Pancreas (tissue), 10 donors: ENCODE measurements at places on chromosomes 13 and 19.

- DNase-seq = no peak
These were observed 112.4 kb upstream of the RNF113B start for GRCh38 chr13:98289339-98289945.

DNA sequence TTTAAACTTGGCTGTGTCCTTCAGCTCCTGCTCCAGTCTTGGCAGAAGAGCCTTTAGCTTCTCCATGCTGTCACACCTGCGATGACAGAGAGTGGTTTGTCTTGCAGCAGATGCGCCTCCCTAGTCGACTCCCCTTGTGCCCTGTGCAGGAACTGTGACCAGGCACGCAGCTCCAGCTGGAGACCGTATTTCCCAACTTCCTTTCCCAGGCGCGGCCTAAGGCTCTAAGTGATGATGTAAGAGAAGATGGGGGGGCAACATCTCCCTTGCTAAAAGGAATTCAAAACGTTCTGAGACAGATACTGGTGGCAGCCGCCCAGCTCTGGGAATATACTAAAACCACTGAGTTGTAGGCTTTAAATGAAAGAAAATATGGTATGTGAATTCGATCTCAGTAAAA lies 16.3 kb downstream of the DCUN1D2 start:
- no peak for DNase-seq

DNA sequence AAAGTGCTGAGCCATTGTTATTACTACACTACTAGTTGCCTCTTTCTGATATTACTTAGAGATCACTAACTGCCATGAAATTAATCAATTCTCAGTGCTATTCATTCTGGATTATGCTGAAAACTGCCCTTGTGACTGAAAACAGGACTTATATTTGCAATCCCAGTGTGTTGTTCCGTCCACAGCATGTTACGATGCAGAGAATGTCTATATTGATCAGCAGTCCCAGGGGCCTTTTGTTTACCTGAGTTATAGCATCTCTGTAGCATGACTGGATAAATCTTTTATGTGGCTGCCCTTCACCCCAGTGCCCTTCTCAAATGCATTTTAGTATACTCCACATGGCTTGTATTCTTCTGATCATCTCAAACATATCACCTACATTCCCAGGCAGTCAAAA lies 251.0 kb downstream of the GPC5 start:
- DNase-seq = no peak

DNA sequence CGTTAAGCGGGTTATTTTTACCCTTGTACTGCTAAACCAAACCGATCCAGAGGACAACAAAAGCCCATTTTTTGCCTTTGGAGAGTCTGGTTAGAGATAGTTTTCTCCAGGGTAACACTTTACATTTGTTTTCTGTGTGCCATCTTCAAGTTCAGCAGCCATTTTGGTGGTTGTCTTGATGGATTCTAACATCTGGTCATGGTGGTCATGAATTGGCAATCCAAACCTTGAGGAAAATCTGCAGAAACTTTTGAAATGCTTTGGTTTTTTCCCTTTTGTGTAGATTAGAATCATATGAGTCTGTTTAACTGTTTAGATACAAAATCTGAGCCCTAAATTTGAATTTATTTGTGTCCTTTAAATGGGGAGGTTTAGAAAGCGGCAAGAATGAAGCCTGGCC lies 16.6 kb downstream of the HNRNPM start:
- no peak for DNase-seq

DNA sequence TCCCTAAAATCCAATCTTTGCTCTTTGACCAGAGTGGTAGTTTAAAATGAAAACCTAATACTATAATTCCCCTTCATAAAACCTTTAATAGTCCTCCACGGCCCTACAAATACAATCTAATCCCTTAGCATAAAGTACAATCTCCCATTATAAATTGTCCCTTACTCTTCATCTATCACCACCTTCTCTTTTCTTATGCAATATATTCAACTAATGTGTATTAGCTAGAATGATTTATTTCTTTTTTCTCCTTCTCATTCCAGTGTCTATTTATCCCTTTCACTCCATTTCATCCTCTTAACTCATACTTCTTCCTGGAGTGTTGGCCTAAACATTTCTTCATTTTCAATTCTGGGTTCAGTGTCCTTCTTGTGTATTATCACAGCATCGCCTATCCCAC lies 872.1 kb upstream of the PCDH20 start:
- no peak for DNase-seq

GRCh38 chr13:113060557-113061270 lies 44.9 kb upstream of the F7 start:
- no peak for DNase-seq

GRCh38 chr13:89061821-89062220 lies 1390.7 kb downstream of the SLITRK5 start:
- no peak for DNase-seq

DNA sequence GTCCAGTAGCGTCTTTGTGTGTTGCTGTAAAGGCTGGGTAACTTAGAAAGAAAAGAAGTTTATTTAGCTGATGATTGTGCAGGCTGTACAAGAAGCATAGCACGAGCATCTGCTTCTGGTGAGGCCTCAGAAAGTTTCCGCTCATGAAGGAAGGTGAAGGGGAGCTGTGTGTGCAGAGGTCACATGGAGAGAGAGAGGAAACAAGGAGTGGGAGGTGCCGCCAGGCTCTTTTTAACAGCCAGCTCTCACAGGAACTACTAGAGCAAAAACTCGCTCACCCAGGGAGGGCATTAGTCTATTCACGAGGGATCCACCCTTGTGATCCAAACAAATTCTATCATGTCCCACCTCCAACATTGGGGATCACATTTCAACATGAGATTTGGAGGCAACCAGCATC lies 99.8 kb downstream of the GPR12 start:
- no peak for DNase-seq

DNA sequence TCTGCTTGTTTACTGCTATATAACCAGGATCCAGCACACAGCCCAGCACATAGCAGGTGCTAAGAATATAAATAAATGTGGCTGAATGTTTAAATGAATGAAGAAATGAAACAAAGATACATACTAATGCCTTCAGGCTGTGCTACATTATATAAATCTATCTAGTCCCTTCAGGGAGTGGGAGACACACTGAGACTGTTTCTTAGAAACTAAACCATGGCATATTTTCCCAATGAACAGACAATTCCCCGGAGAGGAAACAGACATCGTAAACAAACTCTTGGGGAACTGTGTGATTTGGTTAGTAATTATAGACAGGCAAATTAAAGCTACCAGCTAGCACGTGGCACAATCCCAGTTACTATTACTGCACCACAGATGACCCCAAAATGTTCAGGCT lies 9.7 kb upstream of the FEM1A start:
- DNase-seq = no peak

DNA sequence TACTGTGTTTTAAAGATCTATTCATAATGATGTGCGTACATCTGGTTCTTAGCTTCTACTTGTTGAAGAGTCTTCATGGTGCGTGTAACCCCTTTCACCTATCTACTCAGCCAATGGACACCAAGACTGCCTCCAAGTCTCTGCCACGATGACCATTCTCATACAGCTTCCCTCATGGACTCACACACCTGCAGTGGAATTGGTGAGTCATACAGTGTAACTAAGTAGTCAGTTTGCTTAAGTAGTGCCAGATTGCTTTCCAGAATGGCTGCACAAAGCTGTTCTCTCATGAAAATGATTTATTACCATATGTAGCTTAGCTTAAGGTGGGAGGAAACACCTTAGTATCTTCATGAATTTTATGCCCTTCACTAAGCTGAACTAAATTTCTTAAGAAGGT lies 112.3 kb downstream of the AKAP11 start:
- DNase-seq = no peak

DNA sequence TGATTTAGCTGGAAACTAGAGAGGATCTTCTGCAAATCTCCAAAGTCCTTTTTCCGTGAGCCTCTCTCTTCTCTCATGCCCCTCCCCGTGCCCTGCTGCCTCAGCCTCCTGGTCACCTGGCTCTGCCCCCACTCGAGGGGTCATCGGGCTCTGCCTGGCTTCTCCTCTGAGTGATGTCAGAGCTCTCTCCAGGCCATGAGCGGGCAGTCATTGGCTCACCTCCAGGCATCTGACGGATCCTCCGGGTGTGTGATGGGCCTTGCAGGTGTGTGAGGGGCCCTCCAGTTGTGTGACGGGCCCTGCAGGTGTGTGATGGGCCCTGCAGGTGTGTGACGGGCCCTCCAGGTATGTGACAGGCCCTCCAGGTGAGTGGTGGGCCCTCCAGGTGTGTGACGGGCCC lies 10.3 kb upstream of the GAS6 start:
- no peak for DNase-seq

GRCh38 chr19:30214651-30215051 lies 157.5 kb upstream of the ZNF536 start:
- no peak for DNase-seq

DNA sequence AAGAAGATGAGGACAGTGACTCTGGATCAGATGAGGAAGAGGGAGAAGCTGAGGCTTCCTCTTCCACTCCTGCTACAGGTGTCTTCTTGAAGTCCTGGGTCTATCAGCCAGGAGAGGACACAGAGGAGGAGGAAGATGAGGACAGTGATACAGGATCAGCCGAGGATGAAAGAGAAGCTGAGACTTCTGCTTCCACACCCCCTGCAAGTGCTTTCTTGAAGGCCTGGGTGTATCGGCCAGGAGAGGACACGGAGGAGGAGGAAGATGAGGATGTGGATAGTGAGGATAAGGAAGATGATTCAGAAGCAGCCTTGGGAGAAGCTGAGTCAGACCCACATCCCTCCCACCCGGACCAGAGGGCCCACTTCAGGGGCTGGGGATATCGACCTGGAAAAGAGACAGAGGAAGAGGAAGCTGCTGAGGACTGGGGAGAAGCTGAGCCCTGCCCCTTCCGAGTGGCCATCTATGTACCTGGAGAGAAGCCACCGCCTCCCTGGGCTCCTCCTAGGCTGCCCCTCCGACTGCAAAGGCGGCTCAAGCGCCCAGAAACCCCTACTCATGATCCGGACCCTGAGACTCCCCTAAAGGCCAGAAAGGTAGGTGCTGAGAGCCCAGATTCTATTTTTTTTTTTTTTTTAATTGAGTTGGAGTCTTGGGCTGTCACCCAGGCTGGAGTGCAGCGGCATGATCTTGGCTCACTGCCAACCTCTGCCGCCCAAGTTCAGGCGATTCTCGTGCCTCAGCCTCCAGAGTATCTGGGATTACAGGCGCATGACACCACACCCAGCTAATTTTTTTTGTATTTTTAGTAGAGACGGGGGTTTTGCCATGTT lies 2.3 kb downstream of the PPP1R15A start:
- no peak for DNase-seq

DNA sequence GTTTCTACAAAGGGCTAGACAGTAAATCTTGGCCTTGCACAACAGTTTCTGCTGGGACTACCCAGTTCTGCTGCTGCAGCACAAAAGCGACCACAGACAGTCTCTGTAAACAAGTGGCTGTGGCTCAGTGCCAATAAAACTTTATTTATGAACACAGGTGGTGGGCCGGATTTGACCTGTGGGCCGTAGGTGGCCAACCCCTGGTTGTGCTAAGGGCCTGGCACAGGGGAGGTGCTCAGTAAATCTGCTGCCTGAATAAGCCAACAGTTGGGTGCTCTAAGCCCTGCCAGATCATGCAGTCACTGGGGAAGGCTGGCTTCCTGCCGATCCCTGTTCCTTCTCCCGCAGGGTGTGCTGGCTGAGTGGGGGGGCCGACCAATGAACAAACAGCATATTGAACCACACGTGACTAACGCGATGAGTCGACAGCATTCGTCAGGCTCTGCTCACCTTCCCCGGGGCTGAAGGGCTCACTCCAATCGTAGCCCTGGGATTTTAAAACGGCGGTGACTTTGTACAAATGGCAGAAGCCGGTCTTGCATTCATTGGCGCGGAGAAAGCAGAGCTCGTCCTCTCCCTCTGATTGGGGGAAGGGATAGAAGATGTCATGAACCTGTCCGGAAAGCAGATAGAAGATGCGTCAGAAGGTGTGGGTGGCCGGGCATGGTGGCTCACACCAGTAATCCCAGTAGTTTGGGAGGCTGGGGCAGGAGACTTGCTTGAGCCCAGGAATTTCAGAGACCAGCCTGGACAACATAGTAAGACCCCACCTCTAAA lies 24.3 kb upstream of the MYDGF start:
- no peak for DNase-seq

- no peak for DNase-seq
These were observed 644.1 kb downstream of the GPC5 start for GRCh38 chr13:92042522-92042921.

GRCh38 chr19:47417107-47417745 lies 2.1 kb downstream of the MEIS3 start:
- DNase-seq = no peak

DNA sequence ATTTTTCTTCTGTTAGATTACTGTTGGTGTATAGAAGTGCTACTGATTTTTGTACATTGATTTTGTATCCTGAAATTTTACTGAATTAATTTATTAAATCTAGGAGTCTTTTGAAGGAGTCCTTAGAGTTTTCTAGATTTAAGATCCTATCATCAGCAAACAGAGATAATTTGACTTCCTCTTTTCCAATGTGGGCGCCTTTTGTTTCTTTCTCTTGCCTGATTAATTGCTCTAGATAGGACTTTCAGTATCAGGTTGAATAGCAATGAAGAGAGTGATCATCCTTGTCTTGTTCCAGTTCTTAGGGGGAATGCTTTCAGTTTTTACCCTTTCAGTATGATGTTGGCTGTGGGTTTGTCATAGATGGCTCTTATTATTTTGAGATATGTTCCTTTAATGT lies 5.6 kb upstream of the CD33 start:
- no peak for DNase-seq

DNA sequence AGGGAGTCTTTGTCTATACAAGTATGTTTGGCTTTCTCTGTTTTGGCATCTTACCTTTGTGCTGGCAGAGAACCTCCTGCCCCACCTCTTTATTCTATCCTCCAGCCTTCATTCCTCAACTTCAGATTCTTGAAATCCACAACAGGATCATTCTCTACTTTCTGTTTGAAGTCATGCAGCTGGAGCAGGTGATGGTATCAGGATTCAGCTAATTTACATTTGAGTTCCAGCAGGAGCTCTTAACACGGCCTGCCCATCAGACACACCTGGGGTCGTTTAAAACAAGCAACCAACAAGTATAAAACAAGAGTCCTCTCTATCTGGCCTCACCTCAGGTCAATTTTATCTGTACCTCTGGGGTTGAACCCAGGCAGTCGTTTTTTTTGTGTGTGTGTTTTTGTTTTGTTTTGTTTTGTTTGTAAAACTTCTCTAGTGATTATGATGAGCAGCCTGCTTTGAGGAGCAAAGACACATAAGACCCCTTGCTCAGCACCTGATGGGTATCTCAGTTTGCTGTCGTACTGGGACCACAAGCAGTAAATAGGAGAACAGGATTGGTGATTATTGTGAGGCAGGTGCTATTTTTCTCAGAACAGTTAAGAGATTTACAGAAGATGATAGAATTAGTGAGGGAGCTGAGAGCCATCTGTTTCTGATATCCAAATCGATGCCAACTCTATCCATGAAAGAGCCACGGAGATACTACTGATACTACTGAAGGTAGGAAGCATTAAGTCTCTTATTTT lies 78.4 kb downstream of the GPC6 start:
- DNase-seq = no peak

- no peak for DNase-seq
These were observed 13.3 kb upstream of the PSMD8 start for GRCh38 chr19:38360839-38361631.

- DNase-seq = no peak
These were observed 21.9 kb downstream of the RFX1 start for GRCh38 chr19:13984186-13984585.

GRCh38 chr13:84077271-84077670 lies 195.0 kb upstream of the SLITRK1 start:
- DNase-seq = no peak
